ENCODE measurements at places on chromosomes 7 and 10.

DNA sequence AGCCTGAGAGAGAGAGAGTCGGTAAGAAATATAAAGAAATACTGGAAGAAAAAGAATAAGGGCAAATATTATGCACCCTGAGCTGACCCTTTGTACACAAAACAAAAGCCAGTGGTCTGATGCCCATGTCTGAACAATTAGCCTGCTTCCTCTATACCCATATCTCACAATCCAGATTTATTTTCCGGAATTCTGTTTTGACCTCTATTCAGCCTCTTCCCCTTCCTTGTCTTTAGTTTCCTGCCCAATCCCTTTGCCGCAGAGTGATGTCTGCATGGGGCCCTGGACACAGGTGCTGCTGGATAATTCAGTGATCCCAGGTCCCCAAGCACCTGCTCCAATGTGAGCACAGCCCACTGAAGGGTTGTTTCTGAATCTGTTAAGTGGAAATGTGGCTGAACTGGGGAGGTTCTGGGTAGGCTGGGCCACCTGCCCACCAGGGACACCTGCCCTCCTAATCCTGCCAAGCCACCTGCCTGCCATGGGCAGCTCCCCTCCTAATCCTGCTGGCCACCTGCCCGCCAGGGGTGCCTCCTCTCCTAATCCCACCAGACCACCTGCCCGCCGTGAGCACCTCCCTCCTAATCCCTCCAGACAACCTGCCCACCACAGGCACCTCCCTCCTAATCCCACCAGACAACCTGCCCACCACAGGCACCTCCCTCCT lies 23.0 kb downstream of the ADGRA1 start:
- DNase-seq: no peak

GRCh38 chr10:22984066-22984465 lies 56.2 kb downstream of the ARMC3 start:
- DNase-seq: no peak

- no peak for DNase-seq
Observed at GRCh38 chr7:30310674-30311362, 26.4 kb downstream of the ZNRF2 start.

- DNase-seq: no peak
Observed at GRCh38 chr7:88457320-88457719, 150.6 kb upstream of the STEAP4 start.

GRCh38 chr7:6590645-6591110 lies 857 bp downstream of the INTS15 start:
- no peak for DNase-seq

- no peak for DNase-seq
Observed at GRCh38 chr7:80671744-80672143, 33.3 kb downstream of the CD36 start.

GRCh38 chr10:44300666-44301649 lies 83.9 kb downstream of the CXCL12 start:
- no peak for DNase-seq
